ENCODE measurements at places on chromosomes 7 and 10.

DNA sequence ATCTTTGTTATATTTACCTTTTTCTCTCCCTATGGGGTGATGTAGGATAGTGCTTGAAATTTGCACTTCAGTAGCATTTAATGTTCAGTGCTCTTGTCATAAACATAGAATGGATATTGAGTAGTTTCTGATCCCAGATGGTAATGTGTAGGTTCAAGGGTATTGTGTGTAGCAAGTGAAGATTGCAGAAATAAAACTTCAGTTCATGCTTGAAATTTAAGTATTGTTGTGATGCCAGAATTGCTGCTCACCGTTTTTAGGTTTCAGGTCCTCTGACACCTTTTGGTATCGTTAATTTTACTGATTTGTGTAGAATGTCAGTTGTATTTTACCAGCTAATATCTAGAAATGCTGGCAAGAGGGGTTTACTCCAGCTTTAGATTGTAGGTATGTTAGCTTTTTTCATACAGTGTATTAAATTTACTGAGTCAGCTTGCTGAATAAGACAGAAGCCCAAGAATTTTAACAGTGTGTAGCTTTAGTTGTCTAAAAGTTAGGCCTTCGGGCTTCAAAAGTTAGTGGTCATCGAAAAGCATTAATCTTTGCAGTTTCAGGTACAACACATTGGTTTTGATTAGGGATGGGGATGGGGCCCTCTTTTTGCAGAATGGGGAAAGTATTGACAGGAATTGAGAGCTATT is 1.9 kb downstream of the PTEN start:
- no peak for DNase-seq

DNA sequence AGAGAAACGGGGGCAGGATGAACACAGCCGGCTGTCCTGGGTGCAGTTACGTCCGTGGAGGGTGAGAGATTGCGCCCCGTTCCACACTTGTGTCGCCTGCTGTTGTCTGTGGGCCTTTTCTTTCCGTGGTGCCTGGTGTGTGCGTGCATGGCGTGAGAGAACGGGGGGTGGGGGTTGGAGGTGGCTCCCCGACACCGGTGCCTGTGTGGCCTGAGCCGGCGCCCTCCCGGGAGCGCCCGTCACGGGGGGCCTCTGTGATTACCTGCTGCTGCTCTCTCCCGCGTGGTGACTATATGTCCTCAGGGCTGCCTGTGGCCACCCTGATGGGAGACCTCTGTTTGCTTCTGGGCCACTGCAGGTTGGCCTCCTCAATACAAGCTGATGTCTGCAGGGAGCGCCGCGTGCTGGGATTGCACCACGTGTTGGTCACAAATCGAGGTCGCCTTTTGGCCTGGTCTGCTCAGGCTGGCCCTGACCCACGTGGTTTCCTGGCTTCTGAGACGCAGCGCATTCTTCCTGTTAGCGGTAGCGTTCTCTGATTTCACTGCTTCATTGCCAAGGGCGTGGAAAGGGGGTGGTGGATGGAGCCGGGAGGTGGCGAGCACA is 10.9 kb upstream of the AP5Z1 start:
- no peak for DNase-seq

- no peak for DNase-seq
Measured at GRCh38 chr10:46543466-46544377, 12.7 kb downstream of the GPRIN2 start.

DNA sequence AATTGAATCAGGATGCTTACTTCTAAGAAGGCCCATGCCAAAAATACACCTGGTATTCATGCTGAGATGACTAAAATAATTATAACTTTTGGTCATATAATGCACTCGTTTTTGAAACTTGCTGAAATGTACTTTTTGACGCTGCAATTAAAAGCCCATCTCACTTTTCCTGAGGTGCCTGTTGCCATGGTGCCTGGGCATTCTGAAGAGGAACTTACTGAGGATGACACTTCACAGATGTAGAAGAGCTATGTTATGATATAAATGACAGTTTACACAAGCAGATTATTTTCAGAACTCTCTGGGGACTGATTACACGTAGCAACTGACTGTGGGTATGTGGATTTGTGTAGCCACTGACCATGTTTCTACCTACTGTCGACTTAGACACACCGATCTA is 182.4 kb downstream of the TPK1 start:
- DNase-seq: no peak

- DNase-seq: no peak
Measured at GRCh38 chr7:45401851-45402250, 172.3 kb upstream of the ADCY1 start.

Data from AG20443 (cell line).